ENCODE measurements at places on chromosomes 1 and 21.

DNA sequence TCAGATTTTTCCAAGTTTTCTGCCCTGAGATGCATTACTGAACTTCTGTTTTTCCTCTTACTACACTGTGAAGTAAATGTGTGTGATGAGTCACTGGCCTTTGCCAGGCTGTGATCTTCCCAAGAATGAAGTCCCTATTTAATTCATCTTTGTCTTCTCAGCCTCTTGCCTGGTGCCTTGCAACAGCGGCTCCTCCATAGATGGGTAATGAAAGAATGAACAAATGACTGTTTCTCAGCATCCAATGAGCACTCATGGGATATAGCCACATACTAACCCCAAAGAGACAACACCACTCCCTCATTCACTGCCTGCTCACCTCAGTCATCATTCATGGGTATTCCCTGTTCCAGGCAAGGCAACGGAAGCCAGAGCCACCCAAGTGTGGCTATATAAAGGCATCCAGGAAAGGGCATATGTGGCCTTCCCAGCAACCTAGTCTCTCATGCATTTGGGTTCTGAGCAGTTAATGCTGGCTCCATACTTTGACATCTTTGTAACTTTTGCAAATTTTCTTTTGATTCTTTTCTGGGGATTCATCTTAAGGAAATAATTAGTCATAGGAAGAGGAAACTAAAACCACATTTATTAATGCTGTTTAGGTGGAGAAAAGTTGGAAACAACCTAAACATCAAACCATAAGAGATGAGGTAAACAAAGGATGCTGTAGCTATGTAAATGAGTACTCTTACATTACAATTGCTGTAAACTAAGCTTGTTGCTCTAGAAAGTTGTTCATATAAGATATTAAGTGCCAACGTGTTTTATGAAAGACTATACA, 71.9 kb downstream of the HIVEP3 start:
- no peak for DNase-seq

DNA sequence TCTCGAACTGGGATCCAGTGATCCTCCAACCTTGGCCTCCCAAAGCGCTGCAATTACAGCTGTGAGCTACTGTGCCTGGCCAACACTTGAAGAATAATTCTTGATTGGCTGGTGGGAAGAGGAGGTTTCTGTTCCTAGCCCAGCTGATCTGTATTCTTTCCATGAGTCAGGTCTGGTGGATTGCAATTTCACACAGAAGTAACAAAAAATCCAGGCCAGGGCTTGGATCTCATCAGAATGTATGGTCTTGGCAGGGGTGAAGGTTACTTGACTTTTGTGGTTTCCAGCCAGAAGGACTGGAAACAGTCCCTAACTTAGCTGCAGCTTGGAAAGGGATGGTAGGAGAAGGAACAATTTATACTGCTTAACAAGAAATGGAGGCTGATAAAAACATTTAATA, 5.1 kb upstream of the HP1BP3 start:
- no peak for DNase-seq

DNA sequence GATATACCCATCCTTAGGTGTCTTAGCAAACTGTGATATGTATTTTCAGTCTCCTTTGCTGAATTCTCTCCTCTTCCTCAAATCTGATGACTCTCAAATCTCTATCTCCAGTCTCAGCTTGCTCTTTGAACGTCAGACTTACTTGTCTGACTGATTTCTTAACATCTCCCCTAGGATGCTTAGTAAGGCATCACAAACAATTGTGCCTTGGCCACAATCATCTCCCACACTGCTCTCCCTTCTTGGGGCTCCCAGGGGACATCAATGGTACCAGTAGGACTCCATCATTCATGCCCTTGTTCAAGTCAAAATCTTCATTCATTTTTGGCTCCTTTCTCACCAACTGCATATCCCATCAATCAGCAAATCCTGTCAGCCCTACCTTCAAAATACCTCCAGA, 42.0 kb downstream of the GNG12 start:
- no peak for DNase-seq

- DNase-seq, result no peak
Observed at GRCh38 chr1:39412892-39413291, 78.5 kb upstream of the BMP8A start.

DNA sequence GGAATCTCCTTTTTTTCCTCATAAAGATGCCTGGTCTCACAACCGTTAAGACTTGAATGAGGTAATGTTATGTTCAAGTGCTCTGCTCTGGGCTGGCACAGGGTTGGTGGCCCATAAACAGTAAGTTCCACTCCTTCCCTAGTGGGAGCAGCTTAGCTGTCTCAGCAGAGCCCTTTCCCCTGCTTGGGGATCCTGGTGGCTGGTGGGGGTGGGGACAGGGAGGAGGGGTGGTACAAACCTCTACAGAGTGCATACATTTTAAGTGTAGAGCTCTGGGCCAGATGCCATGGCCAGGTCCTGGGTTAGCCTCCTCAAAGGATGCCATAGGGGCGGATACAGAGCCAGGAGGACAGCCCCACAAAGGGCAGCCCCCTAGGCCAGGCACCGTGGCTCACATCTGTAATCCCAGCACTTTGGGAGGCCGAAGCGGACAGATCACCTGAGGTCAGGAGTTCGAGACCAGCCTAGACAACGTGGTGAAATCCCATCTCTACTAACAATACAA, 20.7 kb upstream of the PADI1 start:
- no peak for DNase-seq

DNA sequence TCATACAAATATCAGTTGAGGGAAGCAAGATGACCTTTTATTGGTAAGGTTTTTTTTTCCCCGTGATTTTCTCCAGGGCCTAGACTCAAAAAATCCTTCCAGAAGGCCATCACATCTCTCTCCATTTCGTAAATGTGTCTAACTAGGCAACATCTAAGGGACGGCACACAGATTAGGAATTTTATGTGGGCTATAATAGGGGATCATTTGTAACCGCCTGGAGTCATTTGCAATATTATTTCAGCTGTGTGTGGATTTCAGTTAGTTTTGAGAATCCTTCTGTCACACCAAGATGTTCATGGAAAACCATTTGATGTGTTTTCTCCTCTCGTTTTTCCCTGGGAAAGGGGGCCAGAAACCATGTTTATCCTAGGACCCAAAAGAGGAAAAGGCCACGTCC, 63.1 kb downstream of the ATP5PO start:
- no peak for DNase-seq

DNA sequence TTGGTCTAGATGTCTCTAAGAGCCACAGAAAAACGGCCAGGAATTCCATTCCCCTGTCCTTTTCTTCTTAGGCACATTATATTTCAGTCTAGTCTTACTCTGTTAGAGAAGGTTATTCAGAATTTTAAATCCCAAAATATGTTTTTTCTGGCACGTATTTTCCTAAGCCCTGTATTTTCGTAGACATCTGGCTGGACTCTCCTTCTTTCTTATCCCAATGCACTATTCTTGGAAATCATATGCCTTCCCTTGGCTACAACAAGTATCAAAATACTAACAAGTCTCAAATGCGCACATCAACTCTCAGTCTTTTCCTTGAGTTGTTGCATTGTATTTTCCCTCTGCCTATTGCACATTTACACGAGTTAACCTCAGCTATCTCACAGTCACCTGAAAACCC, 96.2 kb downstream of the DPYD start:
- DNase-seq, result no peak

DNA sequence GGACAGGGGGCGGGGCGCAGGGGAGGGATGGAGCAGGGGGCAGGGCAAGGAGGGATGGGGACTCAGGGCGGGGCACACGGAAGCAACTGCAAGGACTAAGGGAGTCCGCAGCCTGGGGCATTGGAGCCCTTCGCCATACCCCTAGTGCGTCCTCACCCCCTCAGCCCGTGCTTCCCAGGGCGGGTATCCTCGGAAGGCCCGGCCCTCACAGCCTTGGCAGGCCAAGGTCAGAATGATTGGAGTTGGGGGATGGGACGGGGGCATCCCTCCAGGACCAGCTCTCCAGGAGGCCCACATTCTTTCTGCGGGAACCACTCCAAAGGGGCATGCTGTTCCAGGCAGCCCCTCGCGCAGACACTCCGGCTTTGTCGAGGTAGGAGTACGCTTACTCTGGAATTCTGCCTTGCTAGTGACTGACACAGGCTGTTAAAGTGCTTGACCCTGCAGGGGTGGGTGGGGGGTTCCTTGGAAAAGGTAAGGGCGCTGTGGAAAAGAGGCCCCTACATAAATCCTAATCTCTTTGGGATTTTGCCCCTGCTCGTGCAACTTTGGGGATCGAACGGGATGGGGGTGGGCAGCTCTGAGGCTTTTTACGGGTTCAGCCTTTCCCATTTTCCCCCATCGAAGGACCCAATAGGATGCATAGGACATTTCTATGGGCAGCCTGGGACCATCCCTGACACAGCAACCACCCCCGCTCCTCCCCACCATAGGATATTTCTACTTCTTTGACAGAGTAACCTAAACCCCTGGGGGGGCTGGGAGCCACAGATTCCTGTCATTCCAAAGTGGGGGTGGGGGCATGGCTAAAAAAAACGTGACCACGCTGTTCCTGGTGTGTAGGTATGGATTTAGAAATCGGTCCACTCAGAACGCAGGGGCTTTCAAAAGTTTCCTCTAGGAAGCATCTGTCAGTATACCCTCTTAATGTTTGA, 738 bp upstream of the TRIM11 start:
- DNase-seq, result no peak

DNA sequence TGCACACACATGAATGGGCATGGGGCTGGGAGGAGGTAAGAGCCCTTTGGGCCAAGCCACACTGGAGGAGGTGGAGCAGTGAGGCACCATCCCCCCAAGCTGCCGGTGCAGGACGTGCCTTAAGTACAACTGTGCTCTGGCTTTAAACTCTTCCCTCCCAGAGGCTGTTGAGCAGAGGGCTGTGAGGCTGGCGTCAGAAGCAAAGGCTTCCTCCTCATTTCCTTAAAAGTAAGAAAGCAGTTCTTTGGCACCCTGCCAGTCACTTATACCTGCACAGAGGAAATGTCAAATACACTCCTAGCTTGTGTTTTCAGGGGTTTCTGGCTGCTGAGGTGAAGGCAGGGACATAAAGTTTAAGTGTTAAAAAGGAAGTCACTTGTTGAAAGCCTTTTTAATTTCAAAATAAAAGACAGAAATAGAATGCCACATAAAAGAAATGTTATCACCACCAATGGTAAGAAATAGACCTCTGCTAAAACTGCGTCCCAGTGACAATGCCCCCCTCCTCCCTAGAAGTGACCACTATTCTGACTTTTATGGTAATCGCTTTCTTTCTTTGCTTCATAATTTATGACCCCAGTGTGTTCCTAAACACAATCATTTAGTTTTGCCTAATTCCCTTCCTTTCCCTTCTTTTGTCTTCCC, 33.0 kb downstream of the LAMC2 start:
- no peak for DNase-seq

DNA sequence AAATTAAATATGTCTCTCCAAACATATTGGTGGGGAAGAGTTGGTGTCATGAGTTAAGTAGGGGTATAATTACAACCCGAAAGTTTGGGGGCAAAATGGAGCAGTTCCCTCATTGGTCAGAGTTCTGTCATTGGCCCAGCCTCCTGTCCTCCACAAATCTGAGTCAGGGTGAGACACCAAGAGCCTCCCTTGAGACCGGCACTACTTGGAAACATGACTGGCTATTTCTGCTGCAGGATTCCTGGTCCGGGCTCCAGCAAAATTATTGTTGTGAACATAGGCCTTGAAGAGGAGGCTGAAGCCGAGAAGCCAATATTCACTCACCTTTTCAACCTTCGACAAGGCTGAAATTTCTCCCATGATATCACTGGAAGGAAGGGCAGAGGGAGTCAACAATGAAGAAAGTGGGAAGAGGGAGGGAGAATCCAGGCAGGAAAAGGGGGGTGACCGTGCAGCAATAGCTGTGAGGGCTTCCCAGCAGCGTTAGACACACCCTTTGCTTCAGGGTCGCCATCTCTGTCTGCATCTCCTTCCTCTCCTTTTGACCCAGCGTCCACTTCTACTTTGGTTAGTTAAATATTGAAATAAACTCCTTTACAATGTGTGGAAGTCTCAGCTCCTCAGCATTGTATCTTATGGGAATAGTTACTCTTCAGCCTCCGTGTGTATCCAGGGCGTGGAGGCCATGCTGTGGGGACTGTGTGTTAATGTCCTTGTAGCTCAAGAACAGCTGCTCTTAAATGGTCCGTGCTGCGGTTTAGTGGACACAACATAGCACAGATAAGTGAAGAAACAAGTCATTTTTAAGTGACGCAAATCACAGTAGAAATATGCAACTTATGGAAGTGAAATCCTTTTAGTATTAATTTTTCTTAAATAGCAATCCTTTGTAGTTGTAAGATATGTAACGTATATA, 307.4 kb downstream of the DISC1 start:
- DNase-seq, result no peak
